ENCODE measurements at places on chromosomes 4 and X.

GRCh38 chr4:168491563-168491962 lies 5.3 kb upstream of the PALLD start:
- no peak for DNase-seq

- DNase-seq, result peak; percentile 69
These were observed 10.1 kb upstream of the MAP7D3 start for GRCh38 chrX:136261321-136261720.

DNA sequence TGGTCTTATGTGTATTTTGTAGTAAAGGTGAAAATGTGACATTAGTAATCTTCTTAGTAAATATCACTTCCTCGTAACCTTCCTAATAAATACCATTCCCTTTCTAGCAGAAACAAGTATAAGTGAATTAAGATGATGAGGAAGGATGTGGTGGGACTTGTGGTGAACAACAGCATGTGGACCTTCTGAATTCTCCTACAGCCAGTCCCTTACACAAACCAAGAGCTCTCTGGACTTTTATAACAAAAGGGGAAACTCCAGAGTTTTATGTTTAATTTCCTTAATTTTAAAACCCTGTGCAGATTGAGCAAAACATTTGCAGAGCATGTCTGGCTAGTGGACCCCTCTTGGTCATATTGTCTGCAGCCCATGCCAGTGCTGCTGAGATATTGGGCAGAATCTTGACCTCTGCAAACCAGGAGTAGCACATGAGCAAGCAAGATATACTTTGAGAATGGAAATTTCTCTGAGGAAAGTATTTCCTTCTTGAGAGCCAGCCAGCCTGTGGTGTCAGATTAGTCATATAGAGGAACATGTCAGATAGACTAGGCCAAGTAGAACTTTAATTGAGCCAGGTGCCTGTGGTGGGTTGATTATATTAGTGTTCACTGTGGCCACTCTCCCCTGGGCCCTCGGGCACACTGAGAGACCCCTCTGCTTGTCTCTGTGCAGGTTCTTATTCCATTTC lies 328.2 kb downstream of the DKK2 start:
- DNase-seq, result peak; percentile 17

- no peak for DNase-seq
These were observed 676.7 kb upstream of the ACTRT1 start for GRCh38 chrX:128728943-128729342.

- peak; percentile 29 for DNase-seq
These were observed 942.9 kb upstream of the PABPC4L start for GRCh38 chr4:135144498-135144897.

GRCh38 chr4:65623506-65623905 lies 46.8 kb downstream of the EPHA5 start:
- DNase-seq, result peak; percentile 86

Measured in ELR (cell line).